ENCODE measurements at places on chromosomes 1 and 21.

GRCh38 chr1:98919211-98919610, 85.5 kb downstream of the PLPPR5 start:
- no peak for DNase-seq

GRCh38 chr1:155051777-155052398, 772 bp downstream of the ADAM15 start:
- no peak for DNase-seq

- DNase-seq = peak; percentile 63
Observed at GRCh38 chr1:145720878-145721671, 1.8 kb downstream of the CD160 start.

DNA sequence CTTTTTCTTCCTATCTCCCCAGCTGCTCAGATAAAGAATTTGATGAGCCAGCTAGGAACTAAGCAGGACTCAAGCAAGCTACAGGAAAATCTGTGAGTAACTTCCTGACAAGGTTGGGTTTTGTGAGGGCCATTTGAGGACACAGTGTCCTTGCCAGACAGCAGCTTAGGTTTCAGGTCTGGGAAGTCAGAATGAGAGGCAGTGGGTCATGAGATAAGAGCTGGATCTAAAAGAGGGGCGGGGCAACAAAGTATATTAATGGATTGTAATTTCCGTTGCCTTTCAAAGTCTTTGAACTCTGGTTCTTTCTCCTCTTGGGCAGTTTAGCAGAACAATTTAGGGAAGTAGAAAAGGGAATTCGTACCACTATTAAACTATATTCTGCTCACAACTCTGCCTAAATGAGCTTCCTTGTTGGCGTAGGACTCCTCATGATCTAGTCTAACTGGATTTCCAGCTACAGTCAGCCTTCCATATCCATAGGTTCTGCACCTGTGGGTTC, 16.6 kb downstream of the STX12 start:
- no peak for DNase-seq

DNA sequence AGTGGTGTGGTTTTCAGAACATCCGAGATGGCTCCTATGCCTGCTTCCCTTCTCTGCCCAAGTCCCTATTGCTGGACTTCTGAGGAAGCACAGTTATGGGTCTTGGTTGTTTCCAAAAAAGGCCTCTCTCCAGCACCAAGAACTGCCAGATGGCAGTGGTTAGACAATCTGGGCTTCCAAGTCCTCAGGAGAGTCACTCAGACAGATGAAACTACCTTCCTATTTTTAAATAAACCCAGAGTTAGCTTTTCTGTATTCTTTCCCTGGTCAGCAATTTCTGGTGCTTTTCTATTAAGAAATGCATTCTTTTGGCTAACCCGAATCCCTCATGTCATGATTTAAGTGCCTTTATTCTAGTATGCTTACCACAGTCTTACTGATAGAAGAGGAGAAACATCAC, 245.9 kb downstream of the PRDM2 start:
- DNase-seq = no peak

DNA sequence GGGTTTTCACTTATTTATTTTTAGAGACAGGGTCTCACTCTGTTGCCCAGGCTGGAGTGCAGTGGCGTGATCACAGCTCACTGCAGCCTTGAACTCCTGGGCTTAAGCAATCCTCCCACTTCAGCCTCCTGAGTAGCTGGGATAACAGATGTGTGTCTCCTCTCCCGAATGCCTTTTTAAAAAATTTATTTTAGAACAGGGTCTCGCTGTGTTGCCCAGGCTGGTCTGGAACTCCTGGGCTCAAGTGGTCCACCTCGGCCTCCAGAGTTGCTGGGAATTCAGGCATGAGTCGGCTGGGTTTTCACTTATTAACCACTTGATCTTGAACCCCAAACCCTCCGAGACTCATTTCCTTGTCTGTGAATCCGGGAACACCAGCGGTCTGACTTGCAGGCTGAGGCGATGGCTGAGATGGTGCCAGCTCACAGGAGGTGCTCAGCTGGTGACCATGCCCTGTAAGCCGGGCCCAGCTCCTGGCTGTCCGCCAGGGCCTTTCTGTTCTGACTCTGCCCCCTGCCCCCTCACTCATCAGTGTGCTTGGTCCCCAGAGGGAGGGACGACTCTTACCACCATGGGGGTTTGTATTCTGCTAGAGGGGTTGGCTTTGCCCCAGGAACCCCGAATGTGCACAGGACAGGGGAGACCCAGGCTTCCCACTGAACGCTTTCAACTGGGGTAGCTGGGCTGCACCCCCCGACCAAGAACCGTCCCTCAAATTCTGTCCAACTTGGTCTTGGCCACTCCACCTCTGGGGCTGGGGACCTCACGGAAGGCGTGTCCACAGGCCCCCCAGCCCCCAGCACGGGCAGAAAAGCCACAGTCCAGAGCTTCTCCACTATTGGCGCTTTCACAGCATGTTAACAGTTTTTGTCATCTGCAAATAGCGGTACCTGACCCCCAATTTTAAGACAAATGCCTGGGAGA, 22.5 kb downstream of the MMEL1 start:
- no peak for DNase-seq

Data from SHP77 treated with DMSO at 0.1 percent for 48 hours (cell line).